Renal cortical epithelial cell (primary cell): ENCODE measurements at places on chromosomes 13 and 19.

- no peak for DNase-seq
These were observed 12.0 kb downstream of the KMT2B start for GRCh38 chr19:35729763-35730162.

DNA sequence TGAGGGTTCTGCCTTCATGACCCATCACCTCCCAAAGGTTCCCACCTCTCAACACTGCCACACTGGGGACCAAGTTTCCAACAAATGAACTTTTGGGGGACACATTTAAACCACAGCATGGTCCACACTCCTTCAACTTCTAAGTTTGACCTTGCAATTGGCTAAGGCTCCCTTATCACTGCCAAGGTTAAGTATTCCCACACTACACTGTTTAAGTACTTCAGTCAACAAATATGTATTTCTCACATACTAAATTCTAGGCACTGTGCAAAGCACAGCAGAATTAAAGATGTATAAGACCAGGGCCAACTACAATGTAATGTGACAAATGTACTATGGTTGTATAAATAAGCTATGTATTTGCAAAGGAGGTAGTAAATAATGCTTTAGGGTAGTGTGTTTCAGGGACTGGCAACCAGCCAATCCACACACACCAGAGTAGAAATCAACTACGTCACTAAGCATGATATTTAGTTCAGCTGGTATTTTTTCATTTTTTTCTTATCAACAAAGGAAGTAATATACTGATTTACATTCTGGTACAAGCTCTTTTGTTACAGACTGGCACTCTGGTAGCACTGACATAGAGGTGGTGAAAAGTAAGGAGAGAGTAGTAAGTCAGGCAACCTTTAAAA is 12.2 kb downstream of the NUFIP1 start:
- no peak for DNase-seq

GRCh38 chr13:108268466-108269112 is 929 bp upstream of the TNFSF13B start:
- DNase-seq: no peak

GRCh38 chr19:36482876-36483275 is 6.5 kb downstream of the ZNF566 start:
- DNase-seq: no peak

DNA sequence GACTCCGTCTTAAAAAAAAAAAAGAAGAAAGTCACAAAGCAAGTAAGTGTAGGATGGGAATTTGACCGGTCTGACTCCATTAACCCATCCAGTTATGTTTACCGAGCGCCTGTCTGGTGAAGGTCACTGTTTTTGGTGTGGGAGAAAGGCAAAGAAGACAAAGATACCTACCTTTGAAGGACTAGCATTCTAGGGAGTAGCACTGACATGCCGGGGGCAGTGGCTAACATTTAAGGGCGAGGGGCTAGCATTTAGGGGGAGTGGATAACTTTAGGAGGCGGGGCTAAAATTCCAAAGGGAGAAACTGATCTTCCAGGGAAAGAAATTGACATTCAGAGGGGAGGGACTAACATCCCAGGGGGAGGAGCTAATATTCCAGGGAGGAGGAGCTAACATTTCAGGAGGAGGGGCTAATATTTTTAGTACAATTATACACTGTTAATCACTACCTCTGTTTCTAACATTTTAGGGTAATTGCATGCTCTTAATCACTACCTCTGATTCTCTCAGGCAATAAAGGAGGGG is 8.7 kb downstream of the GPR32 start:
- DNase-seq: no peak

DNA sequence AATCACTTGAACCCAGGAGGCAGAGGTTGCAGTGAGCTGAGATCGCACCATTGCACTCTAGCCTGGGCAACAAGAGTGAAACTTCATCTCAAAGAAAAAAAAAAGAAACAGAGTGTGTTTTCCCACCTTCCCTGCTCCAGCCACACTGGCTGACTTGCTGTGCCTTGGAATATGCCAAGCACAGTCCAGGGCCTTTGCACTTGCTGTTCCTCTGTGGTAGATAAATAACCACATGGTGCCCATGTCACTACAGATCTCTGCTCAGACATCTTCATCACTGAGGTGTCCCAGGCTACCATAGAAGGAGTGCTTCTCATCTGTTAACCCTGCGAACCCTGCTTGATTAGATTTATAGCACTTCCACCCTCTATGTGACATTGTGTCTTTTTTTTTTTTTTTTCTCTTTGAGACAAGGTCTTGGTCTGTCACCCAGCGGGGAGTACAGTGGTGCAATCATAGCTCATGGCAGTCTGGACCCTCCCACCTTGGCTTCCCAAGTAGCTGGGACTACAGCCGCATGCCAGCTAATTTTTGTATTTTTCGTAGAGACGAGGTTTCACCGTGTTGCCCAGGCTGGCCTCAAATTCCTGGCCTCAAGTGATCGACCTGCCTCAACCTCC is 10.4 kb downstream of the SMARCA4 start:
- DNase-seq: no peak
